Esophagus muscularis mucosa (tissue), 4 donors: ENCODE measurements at places on chromosomes 1 and 21. TPM values are rescaled to one million over a fixed set of nuclear protein-coding genes. Genes with fewer than 3 reads are reported as not detected.

GRCh38 chr1:206135248-206135647, 18.1 kb upstream of the AVPR1B start:
- H3K27ac ChIP-seq: no peak overlapping the region
- DNase-seq: no peak
- no peaks in the 10 kb centered on the region for H3K4me1 ChIP-seq
- H3K36me3 ChIP-seq: no peaks in the 10 kb centered on the region
- H3K27me3 ChIP-seq: no peaks in the 10 kb centered on the region
- H3K4me3 ChIP-seq: no peak overlapping the region

CACNA1E gene
- 0.17 TPM for total RNA-seq

- no peaks in the 10 kb centered on the region for H3K36me3 ChIP-seq
- no peak for DNase-seq
- no peak overlapping the region for H3K4me3 ChIP-seq
- peaks cover 17% of the 10 kb centered on the region for H3K4me1 ChIP-seq
- no peak overlapping the region for H3K27ac ChIP-seq
Observed at GRCh38 chr1:185938396-185938795, 204.2 kb downstream of the HMCN1 start.

OSCP1 gene
- total RNA-seq: 10.8 TPM

- DNase-seq: no peak
- no peak overlapping the region for H3K27ac ChIP-seq
- H3K4me1 ChIP-seq: peaks cover 5% of the 10 kb centered on the region
- H3K27me3 ChIP-seq: no peaks in the 10 kb centered on the region
- no peak overlapping the region for H3K4me3 ChIP-seq
Observed at GRCh38 chr1:151893176-151893924, 16.0 kb downstream of the THEM4 start.

VPS72 gene
- 55.5 TPM for total RNA-seq

- no peaks in the 10 kb centered on the region for H3K36me3 ChIP-seq
- no peaks in the 10 kb centered on the region for H3K4me1 ChIP-seq
- H3K4me3 ChIP-seq: no peak overlapping the region
- no peaks in the 10 kb centered on the region for H3K27me3 ChIP-seq
Observed at GRCh38 chr1:224851210-224851847, 78.1 kb upstream of the DNAH14 start.

GRCh38 chr21:43338951-43339350, 88.0 kb downstream of the SIK1 start:
- H3K4me1 ChIP-seq: peaks cover 20% of the 10 kb centered on the region
- no peak overlapping the region for H3K4me3 ChIP-seq
- no peak overlapping the region for H3K27ac ChIP-seq
- H3K27me3 ChIP-seq: no peaks in the 10 kb centered on the region
- H3K36me3 ChIP-seq: no peaks in the 10 kb centered on the region
- DNase-seq: no peak

DNA sequence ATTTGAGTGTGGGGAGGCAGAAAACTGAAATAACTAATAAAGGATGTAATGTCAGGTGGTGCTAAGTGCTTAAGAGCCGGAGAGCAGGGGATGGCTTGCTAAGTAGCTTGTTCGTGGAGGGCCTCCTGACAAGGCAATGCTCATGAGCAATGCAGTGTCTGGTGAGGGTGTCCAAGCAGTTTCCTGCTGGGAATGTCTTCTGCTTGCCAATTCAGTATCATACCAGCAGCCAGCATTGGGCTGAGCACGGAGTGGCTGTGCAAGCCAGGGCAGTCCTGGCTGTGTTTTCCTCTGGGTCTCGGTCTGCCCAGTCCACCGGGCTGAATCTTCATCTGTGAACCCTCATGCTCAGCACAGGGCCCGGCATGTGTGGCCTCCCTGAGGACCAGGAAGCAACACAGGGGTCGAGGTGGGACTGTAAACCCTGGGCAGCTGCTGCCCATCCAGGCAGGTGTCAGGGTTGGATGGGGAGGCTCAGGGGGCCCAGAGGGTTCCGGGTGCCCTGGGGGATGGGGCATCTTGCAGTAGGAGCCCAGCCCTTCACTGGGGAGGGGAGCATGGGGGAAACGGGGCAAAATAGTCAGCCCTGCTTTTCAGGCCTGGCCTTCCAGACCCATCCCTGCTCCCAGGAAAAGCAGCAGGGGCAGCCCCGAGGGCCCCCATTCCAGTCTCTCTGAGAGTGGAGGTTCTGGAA, 27.5 kb downstream of the EDN2 start:
- H3K4me3 ChIP-seq: no peak overlapping the region
- H3K4me1 ChIP-seq: peaks cover 40% of the 10 kb centered on the region
- no peak for DNase-seq

GRCh38 chr1:16318555-16318954, 33.7 kb downstream of the FBXO42 start:
- DNase-seq: peak; percentile 92
- no peaks in the 10 kb centered on the region for H3K27me3 ChIP-seq
- H3K27ac ChIP-seq: no peak overlapping the region
- peaks cover 19% of the 10 kb centered on the region for H3K36me3 ChIP-seq
- H3K4me1 ChIP-seq: peaks cover 74% of the 10 kb centered on the region

DNA sequence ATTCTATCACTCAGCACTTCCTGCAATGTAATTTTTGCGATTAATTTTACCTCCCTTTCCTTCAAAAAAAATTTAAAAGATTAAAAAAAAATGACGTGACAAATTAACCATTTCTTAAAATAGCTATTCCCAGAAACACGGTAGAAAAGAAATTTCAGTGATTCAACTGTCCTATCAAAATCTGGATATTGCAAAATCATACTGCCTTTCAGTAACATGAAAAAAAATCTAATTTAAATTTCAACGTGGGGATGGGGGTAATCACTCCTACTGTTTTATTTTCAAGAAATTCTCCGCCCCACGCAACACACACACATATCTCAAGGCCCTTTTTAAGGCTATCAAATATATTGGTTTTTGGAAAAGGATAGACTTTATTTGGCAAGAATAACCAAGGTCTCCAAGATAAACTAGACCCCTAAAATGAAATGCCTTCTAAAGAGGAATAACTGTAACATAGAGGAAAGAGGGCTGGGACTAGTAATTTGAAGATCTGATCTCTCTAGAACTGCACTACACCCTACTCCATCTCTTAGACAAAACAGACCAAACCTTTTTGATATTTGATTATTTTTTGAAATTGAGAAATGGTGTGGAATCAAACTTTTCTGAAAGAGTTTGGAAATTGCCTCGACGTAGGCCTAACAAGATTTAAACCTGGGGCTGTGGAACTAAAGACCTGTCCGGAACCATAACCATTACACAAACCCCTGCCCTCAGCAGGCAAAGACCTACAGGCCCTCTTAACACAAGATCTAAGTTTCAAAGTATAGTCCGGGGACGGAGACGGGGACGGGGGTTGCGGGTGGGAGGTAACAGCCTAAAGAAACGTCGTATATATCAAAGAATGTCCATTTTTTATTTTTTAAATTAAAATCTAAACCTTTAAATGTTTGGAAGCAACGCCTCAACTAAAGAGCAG, 941 bp downstream of the ARNT start:
- peak overlapping the region; percentile 93 for H3K27ac ChIP-seq
- H3K4me1 ChIP-seq: peaks cover 30% of the 10 kb centered on the region
- no peak for DNase-seq
- no peaks in the 10 kb centered on the region for H3K27me3 ChIP-seq

GRCh38 chr1:231192620-231193163, 30.8 kb downstream of the TRIM67 start:
- H3K27me3 ChIP-seq: no peaks in the 10 kb centered on the region
- H3K4me1 ChIP-seq: no peaks in the 10 kb centered on the region
- DNase-seq: no peak
- no peak overlapping the region for H3K27ac ChIP-seq
- H3K4me3 ChIP-seq: no peak overlapping the region

ASPM gene
- total RNA-seq: 0.13 TPM

GRCh38 chr1:209766051-209766450, 10.2 kb downstream of the TRAF3IP3 start:
- no peaks in the 10 kb centered on the region for H3K27me3 ChIP-seq
- peaks cover 23% of the 10 kb centered on the region for H3K4me1 ChIP-seq
- DNase-seq: no peak
- H3K4me3 ChIP-seq: no peak overlapping the region
- no peaks in the 10 kb centered on the region for H3K36me3 ChIP-seq

ATF6 gene
- total RNA-seq: 29.2 TPM

TMEM269 gene
- total RNA-seq: not detected

- no peaks in the 10 kb centered on the region for H3K27me3 ChIP-seq
- H3K4me1 ChIP-seq: no peaks in the 10 kb centered on the region
- DNase-seq: no peak
- no peak overlapping the region for H3K27ac ChIP-seq
- H3K36me3 ChIP-seq: peaks cover 53% of the 10 kb centered on the region
- H3K4me3 ChIP-seq: no peak overlapping the region
Observed at GRCh38 chr1:207062058-207062457, 9.0 kb downstream of the PFKFB2 start.

OLIG2 gene
- not detected for total RNA-seq

GRCh38 chr21:34850166-34850690, 181.4 kb downstream of the CLIC6 start:
- no peaks in the 10 kb centered on the region for H3K4me1 ChIP-seq
- no peak for DNase-seq
- H3K27ac ChIP-seq: no peak overlapping the region
- no peaks in the 10 kb centered on the region for H3K36me3 ChIP-seq

GRCh38 chr1:12244585-12244984, 14.8 kb downstream of the VPS13D start:
- no peaks in the 10 kb centered on the region for H3K27me3 ChIP-seq
- H3K4me1 ChIP-seq: no peaks in the 10 kb centered on the region
- H3K4me3 ChIP-seq: no peak overlapping the region
- DNase-seq: no peak
- peaks cover 93% of the 10 kb centered on the region for H3K36me3 ChIP-seq

SLC6A17 gene
- total RNA-seq: 0.42 TPM

SCMH1 gene
- 94.7 TPM for total RNA-seq

DNA sequence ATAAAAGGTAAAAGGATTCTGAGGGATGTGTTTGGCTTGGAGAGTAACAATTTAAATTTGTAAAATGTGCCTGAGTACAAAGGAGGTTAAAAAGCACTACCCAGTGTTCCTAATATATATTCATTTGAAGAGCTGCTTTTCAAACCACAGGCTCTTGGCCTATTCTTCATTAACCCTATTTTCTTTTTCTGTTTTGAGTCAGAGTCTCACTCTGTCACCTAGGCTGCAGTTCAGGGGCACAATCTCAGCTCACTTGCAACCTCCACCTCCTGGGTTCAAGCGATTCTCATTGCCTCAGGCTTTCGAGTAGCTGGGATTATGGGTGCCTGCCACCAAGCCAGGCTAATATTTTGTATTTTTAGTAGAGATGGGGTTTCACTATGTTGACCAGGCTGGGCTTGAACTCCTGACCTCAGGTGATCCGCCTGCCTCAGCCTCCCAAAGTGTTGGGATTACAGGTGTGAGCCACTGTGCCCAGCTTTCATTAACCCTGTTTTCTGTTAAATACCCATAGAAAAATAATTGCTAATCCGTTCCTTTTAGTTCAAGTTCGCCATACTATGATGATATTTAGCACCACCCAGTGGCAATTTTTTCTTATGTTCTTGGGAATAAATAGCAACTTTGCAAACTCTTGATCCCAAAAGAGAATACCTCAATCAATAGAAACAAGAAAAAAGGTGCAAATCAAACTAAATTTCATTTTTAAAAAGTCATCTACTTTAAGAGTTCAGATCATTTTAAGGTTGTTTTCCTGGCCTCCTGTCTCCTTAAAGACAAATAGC, 30.5 kb downstream of the ZBTB8OS start:
- peaks cover 26% of the 10 kb centered on the region for H3K36me3 ChIP-seq
- H3K4me1 ChIP-seq: no peaks in the 10 kb centered on the region
- no peaks in the 10 kb centered on the region for H3K27me3 ChIP-seq
- no peak overlapping the region for H3K27ac ChIP-seq

- H3K4me3 ChIP-seq: no peak overlapping the region
- no peaks in the 10 kb centered on the region for H3K36me3 ChIP-seq
- H3K27ac ChIP-seq: no peak overlapping the region
- DNase-seq: no peak
- peaks cover 11% of the 10 kb centered on the region for H3K4me1 ChIP-seq
Observed at GRCh38 chr1:70146488-70146887, 58.9 kb downstream of the LRRC40 start.

GRCh38 chr1:10232163-10232562, 21.8 kb downstream of the KIF1B start:
- H3K4me1 ChIP-seq: peaks cover 49% of the 10 kb centered on the region
- H3K4me3 ChIP-seq: no peak overlapping the region
- H3K27me3 ChIP-seq: no peaks in the 10 kb centered on the region
- peaks cover 23% of the 10 kb centered on the region for H3K36me3 ChIP-seq
- H3K27ac ChIP-seq: no peak overlapping the region

DNA sequence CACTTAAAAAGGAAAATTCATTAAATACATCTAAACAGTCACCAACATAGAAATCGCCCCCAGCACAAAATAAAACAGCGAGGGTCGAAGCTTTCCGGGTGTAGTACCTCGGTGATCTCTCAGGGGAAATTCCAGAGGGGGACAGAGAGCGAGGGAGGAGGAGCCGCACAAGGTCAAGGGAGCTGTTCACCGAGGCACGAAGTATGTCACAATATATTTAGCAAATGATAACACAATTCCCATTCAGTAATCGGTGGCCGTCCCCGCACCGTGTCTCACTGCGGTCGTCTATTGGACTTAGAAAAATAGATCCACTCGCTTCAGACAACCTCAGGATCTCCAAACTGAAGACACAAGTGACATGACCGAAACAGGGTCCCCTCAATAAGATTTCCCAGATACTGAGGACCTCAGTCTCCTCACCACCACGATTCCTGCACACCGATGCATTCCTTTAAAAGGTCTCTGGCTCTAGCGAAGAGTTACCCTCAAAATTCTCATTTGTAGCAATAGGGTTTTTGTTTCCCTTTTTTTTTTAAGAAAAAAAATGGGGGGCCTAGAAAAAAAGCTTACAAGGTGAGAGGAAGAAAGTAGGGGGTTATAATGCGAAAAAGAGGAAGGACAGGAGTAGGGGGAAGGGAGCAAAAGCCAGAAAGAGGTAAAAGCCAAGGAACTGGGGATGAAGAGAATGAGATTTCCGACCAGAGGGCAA, 1.1 kb downstream of the LPGAT1 start:
- peaks cover 36% of the 10 kb centered on the region for H3K4me1 ChIP-seq
- H3K36me3 ChIP-seq: no peaks in the 10 kb centered on the region
- peak overlapping the region; percentile 94 for H3K4me3 ChIP-seq
- no peaks in the 10 kb centered on the region for H3K27me3 ChIP-seq
